Naive thymus-derived CD8-positive, alpha-beta T cell (primary cell): ENCODE measurements at places on chromosomes 7 and 10. TPM values are rescaled to one million over a fixed set of nuclear protein-coding genes. Genes with fewer than 3 reads are reported as not detected.

GRCh38 chr7:36076074-36076473, 77.0 kb upstream of the EEPD1 start:
- H3K27ac ChIP-seq = no peak overlapping the region
- H3K4me1 ChIP-seq = no peaks in the 10 kb centered on the region
- peaks cover 4% of the 10 kb centered on the region for H3K27me3 ChIP-seq
- no peak for DNase-seq
- H3K4me3 ChIP-seq = no peak overlapping the region

DNA sequence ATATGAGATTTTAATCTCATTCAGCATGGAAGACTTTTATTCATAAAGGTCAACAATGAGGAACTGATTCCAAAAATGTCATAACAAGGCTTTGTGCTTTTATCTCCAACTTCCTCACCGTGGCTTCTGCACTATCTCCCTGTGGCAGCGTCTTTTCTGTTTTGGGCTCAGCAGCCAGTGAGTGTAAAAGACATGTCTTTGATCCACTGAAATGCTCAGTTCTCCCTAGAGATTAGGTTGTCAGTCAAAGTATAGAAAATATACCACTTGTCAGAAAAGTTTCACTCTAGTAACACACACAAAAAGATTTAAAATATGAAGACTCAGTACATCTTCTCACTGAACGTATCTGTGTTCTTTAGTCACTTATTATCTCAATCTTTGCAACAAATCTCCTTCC, 901.8 kb upstream of the ZWINT start:
- H3K4me3 ChIP-seq = no peak overlapping the region
- no peak overlapping the region for H3K27ac ChIP-seq
- no peak for DNase-seq
- no peaks in the 10 kb centered on the region for H3K27me3 ChIP-seq
- no peaks in the 10 kb centered on the region for H3K36me3 ChIP-seq

DNA sequence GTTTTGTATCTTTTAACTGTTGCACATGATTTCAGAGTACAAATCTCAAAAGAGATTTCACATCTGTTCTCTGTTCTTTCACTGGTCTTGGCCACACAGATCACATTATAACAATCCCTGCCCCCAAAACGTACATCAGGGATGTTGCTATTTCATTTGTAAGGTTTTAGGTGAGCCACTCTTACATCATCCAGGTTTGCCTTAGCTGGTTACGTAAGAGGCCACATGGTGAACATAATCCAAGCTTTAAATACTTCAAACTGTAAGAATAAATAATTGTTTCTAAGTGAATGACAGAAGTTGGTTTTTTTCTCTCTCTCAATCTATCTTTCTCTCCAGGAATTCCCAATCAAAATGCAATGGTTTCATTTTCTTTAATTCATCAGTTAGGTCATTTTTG, 245.9 kb upstream of the HGF start:
- no peaks in the 10 kb centered on the region for H3K36me3 ChIP-seq
- H3K27me3 ChIP-seq = no peaks in the 10 kb centered on the region
- no peak overlapping the region for H3K27ac ChIP-seq
- DNase-seq = no peak
- no peak overlapping the region for H3K4me3 ChIP-seq
- H3K4me1 ChIP-seq = no peaks in the 10 kb centered on the region

GRCh38 chr10:110355141-110355831, 50.6 kb upstream of the SMNDC1 start:
- peaks cover 56% of the 10 kb centered on the region for H3K4me1 ChIP-seq
- peaks cover 18% of the 10 kb centered on the region for H3K27me3 ChIP-seq
- no peak for DNase-seq
- no peaks in the 10 kb centered on the region for H3K36me3 ChIP-seq
- H3K27ac ChIP-seq = no peak overlapping the region

DNA sequence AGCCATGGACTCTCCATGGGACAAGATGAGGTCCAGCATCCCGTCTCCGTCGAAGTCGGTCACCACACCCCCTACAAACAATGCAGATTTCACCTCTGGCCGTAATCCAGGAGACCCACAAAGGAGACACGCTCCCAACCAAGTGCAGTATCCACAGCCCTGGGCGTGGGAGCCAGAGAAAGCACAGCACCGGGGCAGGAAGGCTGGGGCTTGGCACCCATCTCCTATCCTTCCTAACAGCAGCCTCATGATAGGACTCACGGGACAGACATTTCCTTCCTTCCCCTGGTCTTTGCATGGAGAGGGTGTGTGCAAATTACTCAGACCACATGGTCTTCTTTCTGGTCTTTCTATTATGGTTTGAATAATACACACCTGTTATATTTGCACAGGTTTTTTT, 46.3 kb downstream of the GOLGA7B start:
- H3K27ac ChIP-seq = no peak overlapping the region
- DNase-seq = no peak
- peaks cover 5% of the 10 kb centered on the region for H3K27me3 ChIP-seq
- H3K36me3 ChIP-seq = no peaks in the 10 kb centered on the region
- H3K4me3 ChIP-seq = no peak overlapping the region
- no peaks in the 10 kb centered on the region for H3K4me1 ChIP-seq

DNA sequence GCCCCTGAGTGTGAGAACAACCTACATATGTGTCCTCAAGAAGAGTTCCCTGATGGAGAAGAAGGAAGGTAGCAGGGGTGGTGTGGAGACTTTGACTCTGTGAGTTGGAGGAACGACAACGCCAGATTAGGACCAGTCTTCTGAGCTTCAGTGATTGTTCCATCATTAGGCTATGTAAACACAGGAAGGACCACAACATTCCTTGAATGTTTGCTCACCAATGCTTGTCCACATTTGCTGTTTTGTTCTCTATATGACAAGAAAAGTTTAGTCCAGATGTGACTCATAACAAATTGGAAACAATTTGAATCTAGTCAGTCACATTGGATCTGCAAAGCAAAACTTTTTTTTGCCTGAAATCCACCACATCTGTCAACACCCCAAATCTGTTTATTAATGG, 62.7 kb downstream of the ENTPD1 start:
- H3K27me3 ChIP-seq = peaks cover 21% of the 10 kb centered on the region
- no peak overlapping the region for H3K4me3 ChIP-seq
- H3K36me3 ChIP-seq = no peaks in the 10 kb centered on the region
- H3K27ac ChIP-seq = no peak overlapping the region
- H3K4me1 ChIP-seq = peaks cover 18% of the 10 kb centered on the region

- no peaks in the 10 kb centered on the region for H3K36me3 ChIP-seq
- no peak overlapping the region for H3K27ac ChIP-seq
- no peak for DNase-seq
- H3K4me1 ChIP-seq = no peaks in the 10 kb centered on the region
- H3K4me3 ChIP-seq = no peak overlapping the region
Measured at GRCh38 chr7:84249656-84250055, 55.1 kb upstream of the SEMA3A start.

GRCh38 chr7:41788556-41788955, 85.7 kb upstream of the INHBA start:
- H3K36me3 ChIP-seq = no peaks in the 10 kb centered on the region
- peaks cover under 1% of the 10 kb centered on the region for H3K27me3 ChIP-seq
- no peak for DNase-seq
- no peak overlapping the region for H3K4me3 ChIP-seq
- H3K27ac ChIP-seq = no peak overlapping the region

GRCh38 chr7:130524628-130525027, 32.7 kb downstream of the MEST start:
- H3K36me3 ChIP-seq = no peaks in the 10 kb centered on the region
- H3K27ac ChIP-seq = no peak overlapping the region
- no peak overlapping the region for H3K4me3 ChIP-seq
- H3K4me1 ChIP-seq = no peaks in the 10 kb centered on the region

DNA sequence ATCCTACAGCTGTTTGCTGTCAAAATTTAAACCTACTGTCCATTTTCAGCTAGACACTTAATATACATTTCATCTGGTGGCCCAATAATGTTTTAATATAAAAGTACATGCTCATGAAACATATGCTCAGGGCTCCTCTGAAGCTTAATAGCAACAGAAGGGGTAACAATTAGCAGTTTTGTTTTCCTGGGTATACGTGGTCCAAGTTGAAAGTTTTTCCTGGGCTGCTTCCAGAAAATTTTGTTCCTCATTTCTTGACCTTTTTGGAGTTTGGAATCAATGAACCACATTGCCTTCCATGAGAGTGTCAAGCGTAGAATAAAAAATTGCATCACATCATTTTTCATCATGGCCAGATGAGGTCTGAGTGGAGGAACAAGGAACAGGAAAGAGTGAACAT, 537.3 kb upstream of the MGMT start:
- no peaks in the 10 kb centered on the region for H3K4me1 ChIP-seq
- H3K4me3 ChIP-seq = no peak overlapping the region
- peaks cover 19% of the 10 kb centered on the region for H3K27me3 ChIP-seq
- no peak overlapping the region for H3K27ac ChIP-seq
- H3K36me3 ChIP-seq = no peaks in the 10 kb centered on the region
- no peak for DNase-seq

- no peak for DNase-seq
- no peaks in the 10 kb centered on the region for H3K4me1 ChIP-seq
- no peaks in the 10 kb centered on the region for H3K27me3 ChIP-seq
- no peaks in the 10 kb centered on the region for H3K36me3 ChIP-seq
- H3K27ac ChIP-seq = no peak overlapping the region
Measured at GRCh38 chr7:137325927-137326326, 17.6 kb downstream of the PTN start.

DNA sequence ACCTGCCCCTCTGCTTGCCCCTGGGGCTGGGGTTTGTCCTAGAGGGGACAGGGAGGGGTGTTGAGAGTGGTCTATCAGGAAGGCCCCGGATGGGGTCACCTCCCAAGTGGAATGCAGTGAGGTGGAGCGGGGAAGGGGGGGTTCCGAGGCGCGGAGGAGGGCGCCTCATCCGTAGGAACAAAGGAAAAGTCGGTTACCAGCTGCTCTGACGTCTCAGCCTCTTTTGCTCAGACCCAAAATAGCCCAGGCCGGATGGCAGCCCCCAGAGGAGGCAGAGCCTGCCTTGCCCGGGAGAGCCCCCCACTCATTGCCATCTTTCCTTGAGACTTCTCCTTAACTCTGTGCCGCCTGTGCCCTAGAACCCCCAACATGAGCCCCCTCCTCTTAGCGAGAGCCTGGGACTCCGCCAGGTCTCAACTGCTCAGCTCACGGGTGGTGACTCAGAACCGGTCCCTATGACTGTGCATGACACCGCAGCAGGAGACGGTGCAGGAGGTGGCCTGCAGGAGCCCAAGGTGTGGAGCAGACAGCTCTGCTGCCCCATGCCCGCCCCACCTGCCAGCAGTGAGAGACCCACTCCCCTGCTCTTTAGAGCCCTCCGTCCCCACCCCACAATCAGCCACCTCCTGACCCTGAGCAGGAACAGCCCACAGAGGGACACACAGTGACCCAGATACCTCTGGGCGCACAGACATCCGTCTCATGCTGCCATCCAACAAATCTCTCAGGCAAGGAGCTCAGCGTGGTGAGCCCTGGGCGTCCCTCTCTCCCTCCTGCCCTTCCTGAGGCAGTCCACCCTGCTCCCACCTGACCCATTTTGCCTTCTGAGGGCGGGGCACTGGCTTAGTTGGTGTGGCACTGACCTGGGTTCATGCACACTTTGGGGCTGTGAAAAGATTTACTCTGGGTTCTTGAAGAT, 13.1 kb downstream of the STX1A start:
- no peak overlapping the region for H3K4me3 ChIP-seq
- no peaks in the 10 kb centered on the region for H3K36me3 ChIP-seq
- H3K27me3 ChIP-seq = no peaks in the 10 kb centered on the region
- H3K4me1 ChIP-seq = peaks cover 12% of the 10 kb centered on the region

Gene TDRD1
- total RNA-seq = 0.11 TPM
